ENCODE measurements at places on chromosomes 2 and 18. TPM values are rescaled to one million over a fixed set of nuclear protein-coding genes. Genes with fewer than 3 reads are reported as not detected.

The INPP5D gene
- 37.7 TPM for total RNA-seq

The INHBB gene
- 0.19 TPM for total RNA-seq

The AQP12B gene
- not detected for total RNA-seq

The DYNAP gene
- total RNA-seq, result not detected

Data from bladder microvascular endothelial cell (primary cell).